ENCODE measurements at places on chromosomes 5 and 9.

- no peak for DNase-seq
Observed at GRCh38 chr9:132579427-132579798, 3.0 kb upstream of the BARHL1 start.

DNA sequence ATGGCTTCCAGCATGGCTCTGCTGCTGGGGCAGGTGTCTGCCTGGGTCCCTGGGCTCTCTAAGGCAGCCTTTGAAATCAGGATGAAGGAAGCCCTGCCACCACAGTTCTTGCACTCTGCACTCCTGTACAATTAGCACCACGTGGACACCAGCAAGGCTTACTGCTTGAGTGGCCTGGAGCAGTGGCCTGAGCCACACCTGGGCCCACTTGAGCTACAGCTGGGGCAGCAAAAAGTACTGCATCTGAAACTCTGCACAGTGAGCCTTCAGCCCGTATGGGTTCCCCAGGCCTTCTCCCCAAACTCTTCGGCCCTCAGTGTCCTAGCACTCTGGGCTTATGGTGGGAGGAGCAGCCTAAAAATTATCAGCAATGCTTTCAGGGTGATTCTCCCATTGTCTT lies 8.0 kb upstream of the INIP start:
- no peak for DNase-seq

GRCh38 chr9:93172666-93173364 lies 11.1 kb upstream of the WNK2 start:
- DNase-seq, result no peak

GRCh38 chr5:172595596-172596455 lies 45.2 kb upstream of the NEURL1B start:
- no peak for DNase-seq

- no peak for DNase-seq
Observed at GRCh38 chr5:173010547-173011464, 27.2 kb downstream of the ATP6V0E1 start.

DNA sequence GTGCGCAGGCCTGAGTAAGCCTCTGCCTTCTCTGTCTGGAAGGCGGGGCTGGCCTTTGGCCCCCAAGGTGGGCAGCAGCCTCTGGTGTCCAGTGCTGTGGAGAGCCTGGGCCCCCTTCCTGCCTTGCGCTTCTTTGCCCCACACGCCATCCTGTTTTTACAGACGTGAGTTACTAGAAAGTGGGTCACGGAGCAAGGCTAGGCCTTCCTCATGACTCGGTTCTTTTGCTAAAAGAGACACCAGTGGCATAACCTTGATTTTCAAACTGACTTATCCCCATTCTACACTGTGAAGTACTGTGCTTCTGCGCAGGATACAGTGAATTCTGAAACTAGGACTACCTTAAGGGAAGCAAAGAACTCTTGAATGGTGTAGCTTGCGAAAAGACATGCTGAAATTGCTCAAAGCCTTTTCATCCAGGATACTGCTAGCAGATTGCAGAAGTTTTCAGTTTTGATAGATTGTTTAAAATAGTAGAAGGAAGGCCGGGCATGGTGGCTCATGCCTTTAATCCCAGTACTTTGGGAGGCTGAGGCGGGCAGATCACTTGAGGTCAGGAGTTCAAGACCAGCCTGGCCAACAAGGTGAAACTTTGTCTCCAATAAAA lies 7.2 kb downstream of the ROPN1L start:
- DNase-seq, result no peak

DNA sequence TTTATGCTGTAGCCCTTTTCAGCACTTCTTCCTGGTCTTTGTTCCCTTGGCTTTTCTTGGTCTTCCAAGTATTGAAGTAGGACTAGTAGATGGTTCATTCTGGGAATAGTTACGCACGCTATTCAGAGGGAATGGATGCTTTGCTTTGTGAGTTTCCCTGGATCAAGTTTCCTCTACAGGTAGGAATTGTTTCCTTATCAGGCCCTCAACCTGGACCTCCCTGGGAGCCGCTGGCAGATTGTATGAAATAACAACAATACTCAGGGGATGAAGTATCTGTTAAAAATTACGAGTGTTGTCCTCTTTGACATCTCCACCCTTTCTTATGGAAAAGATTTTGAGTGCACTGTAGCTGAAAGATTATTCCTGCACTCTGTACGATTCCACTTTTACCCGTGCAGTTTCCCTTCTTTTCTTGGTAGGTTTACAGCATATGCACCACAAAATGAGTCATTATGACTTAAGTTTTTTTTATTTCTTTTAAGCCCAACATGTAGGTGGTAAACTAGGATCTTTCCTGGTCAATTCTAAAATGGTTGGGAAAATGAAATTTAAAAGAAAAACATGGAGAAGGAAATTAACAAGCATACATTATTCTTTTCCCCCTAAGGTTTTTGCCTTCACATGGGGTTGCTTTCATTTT lies 57.9 kb downstream of the ARHGAP26 start:
- DNase-seq, result no peak

DNA sequence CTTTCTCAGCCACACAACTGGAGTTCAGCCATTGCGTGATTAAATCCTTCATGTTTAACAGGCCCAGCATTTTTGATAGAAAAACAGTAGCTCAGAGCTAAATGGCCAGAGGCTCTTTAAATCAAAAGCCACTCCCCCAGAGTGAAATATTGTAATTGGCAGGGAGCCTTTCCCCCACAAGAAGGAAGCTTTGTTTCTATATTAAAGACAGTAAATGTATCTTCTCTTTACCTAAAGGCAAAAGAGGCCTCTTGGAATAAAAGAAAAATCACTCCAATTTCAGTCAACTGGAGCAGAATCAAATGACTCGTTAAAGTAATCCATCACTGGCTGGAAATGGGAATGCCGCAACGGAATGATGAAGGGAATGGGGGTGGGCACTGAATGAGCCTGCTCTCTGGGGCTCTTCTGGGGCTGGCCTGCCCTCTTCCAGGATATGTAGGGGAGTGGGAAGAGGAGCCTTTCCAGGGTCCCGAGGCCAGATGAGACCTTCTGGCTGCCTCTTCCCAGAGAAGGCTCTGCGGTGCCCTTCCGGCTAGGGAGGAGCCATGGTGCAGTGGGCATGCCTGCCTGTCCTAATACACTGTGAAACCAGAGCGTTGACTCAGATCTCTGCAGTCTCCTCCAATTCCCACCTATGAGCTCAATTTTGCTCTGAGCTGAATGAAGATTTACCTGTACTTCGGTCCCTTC lies 45.2 kb downstream of the ANKDD1B start:
- peak; percentile 68 for DNase-seq

DNA sequence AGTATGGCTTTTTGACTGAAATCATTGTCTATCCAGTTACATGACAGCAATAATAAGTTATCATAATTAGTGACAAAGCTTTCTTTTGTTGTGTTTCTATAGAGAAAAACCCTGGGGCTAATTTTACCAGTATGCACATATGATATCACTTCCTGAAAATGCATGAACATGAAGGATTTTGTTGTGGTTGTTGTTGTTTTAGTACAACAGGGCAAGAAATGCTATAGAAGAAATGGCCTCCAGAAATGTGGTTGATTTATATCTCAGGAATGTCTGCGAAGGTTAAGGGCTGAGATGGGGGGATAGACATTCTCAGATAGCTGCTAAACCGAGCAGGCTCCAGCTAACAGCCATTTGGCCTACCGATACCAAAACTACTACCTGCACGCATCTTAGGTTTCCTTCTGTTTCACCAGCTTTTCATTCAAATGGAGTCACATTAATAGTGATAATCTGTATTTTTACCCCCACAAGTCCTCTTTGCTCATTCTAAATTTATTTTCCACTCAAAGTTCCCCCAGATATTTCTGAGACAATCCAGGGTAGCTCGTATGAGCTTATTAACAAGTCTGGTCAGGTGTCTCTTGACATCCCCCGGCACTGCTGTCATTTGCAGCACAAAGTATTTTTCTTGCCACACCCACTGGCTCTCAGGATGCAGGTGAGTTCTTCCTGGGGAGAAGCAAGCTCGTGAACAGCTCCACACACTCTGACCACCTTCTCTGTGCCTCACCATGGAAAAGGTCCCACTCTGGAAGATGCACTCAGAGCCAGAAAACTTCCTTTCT lies 232.4 kb upstream of the GAS1 start:
- peak; percentile 35 for DNase-seq

- peak; percentile 75 for DNase-seq
Observed at GRCh38 chr5:77356740-77357139, 135.4 kb downstream of the WDR41 start.

DNA sequence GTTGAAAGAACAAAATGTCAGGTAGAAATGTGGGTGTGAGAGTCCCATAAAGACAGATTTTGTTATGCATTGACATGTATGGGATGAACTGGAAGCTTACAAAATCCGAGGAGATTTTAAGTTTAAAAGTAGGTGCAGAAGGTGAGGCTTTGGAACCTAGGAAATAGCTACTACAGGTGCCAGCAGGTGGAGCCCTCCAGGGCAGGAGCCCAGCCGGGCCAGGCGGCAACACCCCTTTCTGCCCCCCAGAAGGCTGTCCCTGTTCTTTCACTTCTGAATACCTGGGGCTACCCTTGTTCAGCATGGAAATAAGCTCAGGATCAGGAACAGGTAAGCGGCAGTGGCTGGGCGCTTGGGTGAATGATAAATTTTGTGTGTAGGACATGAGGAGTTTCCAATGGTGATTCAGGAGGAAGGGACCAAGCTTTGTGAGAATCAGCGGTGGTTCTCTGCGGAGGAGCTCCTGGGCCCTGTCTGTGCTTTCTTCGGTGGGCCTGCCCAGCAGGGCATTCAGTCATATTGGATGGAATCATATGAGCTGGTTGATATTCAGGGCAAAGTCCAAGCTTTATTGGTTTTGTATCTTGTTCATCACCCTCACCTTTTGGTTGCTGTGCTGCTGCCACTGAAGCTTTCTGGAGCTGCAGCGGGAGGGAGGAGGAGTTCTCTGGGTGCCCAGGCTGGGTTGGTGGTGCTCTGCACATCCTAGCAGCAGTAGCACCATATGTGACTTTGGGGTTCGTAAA lies 12.3 kb downstream of the PCBD2 start:
- DNase-seq, result no peak

DNA sequence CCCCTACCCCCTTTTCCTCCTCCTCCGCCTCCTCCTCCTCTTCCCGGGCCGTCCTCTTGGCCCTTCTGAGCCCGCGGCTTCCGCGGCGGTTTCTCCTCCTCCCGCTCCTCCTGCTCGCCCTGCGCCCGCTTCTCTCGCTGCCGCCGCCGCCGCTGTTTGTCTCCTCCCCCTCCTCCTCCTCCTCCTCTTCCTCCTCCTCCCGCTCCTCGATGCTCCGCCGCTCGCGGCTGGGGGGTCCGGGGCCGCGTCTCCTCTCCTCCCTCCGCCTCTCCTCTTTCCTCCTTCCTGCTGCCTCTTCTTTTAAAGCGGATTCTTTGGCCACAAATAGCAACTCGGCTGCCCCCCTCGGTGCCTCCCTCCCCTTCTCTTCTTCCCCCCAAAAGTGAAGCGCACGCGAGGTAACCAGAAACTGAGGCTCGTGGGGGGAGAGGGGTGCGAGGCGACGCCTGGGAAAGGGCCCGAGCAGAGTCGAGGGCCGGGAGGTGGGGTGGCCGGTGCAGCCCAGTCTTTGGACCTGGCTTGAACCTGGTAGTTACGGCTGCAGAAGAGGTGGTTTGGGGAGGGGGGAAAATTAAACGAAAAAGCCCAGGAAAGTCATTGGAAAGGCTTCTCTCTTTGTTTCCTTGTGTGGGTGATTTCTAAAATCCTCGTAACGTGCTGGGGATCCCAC lies 1058.5 kb upstream of the DMAC1 start:
- peak; percentile 45 for DNase-seq

GRCh38 chr5:7493081-7493480 lies 97.1 kb downstream of the ADCY2 start:
- DNase-seq, result no peak

DNA sequence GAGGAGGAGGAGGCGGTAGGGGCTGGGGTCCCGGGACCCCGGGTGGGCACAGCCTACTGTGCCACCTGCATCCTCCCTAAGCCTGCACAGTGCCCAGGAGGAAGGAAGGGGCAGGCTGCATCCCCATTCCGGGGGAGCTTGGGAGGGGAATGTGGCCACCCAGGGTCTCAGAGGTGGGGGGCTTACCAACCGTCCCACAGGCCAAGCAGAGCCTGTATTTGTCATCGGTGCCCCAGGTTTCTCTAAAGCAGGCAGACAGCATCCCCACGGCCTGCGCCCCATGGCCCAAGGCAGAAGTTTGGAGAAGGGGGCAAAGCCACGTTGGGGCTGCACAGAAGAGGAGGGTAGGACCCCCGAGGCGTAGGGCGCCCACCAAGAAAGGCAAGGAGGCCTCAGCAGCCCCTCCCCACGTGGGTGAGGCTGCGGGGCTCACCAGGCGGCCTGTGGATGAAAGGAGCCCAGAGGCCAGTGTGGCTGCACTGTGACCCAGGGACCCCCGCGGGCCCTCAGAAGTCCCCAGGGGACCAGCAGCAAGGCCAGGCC lies 507 bp upstream of the GPSM1 start:
- no peak for DNase-seq

- DNase-seq, result no peak
Observed at GRCh38 chr5:71703941-71704340, 15.1 kb upstream of the CARTPT start.

DNA sequence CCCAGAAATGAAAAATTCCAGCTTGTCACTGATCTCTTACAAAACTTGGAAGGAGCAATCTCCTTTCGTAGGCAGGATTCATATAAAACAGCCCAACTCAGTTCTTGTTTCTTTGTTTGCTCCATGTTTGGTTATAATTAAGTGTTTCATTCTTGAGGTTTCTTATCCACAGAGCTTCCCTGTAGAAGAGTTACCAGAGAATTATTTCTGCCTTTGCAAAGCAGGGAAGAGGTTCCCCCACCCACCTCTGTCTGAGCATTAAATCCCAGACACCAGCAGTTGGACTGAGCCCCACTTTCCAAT lies 34.1 kb upstream of the RAI14 start:
- DNase-seq, result no peak

GRCh38 chr5:108432024-108432423 lies 50.1 kb upstream of the FBXL17 start:
- DNase-seq, result no peak

- no peak for DNase-seq
Observed at GRCh38 chr5:136769093-136769492, 403.7 kb upstream of the TRPC7 start.

DNA sequence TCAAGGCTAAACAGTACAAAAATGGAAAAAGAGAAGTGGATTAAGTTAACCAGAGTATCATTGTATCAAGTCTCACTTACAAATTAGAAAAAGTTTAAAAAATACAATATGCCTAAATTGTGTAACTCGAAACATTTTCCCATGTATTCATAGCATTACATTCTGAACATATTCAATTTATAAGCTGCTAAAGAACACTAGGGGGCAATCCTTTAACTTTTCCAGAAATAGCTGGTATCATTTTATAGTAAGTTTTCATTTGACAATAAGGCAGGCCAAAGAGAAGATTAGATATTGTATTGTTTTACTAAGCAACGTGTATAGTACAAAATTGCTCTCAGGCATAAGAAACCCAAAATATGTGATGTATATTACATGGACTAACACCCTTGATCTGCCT lies 234.6 kb downstream of the ADGRV1 start:
- no peak for DNase-seq

- DNase-seq, result peak; percentile 42
Observed at GRCh38 chr5:110262749-110263148, 463.7 kb downstream of the TMEM232 start.

GRCh38 chr5:75610201-75610600 lies 1.1 kb upstream of the ANKDD1B start:
- DNase-seq, result no peak

GRCh38 chr5:95863383-95863757 lies 40.8 kb upstream of the GLRX start:
- no peak for DNase-seq
